ENCODE measurements at places on chromosomes 2 and 18.

- no peak for DNase-seq
Measured at GRCh38 chr18:6520901-6521300, 106.2 kb upstream of the L3MBTL4 start.

DNA sequence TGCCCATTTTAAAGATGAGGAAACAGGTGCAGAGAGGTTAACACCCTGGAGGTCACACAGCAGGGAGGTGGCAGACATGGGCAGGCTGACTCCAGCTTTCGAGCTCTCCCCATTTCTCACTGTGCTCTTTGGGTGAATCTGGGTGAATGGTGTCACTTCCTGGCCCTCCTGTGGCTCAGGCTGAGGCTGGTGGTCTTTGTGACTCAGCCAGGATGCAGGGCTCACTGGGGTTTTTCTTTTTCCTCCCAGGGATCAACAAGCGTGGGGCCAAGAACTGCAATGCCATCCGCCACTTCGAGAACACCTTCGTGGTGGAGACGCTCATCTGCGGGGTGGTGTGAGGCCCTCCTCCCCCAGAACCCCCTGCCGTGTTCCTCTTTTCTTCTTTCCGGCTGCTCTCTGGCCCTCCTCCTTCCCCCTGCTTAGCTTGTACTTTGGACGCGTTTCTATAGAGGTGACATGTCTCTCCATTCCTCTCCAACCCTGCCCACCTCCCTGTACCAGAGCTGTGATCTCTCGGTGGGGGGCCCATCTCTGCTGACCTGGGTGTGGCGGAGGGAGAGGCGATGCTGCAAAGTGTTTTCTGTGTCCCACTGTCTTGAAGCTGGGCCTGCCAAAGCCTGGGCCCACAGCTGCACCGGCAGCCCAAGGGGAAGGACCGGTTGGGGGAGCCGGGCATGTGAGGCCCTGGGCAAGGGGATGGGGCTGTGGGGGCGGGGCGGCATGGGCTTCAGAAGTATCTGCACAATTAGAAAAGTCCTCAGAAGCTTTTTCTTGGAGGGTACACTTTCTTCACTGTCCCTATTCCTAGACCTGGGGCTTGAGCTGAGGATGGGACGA lies 13.2 kb downstream of the ITM2C start:
- DNase-seq: no peak

- no peak for DNase-seq
Measured at GRCh38 chr2:77552956-77553355, 30.8 kb upstream of the LRRTM4 start.

GRCh38 chr2:183505911-183506310 lies 381.7 kb downstream of the NUP35 start:
- no peak for DNase-seq

DNA sequence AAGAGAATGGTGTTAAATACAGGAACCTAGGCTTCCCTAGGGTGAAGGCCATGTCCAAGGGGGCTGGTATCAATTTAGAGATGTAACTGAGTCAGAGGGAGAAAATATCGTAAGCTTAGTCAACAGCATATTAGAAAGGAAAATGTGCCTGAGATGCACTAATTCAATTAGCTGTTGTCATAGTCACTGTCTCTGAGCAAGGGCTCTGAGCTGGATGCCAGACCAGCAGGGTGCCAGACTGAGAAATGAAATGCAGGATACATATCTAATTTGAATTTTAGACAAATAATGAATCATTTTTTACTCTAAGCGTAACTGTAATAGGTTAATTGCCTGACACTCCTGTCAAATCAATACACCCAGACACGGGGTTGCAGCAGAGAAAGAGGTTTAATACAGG lies 11.4 kb upstream of the SLC35F6 start:
- no peak for DNase-seq

- no peak for DNase-seq
Measured at GRCh38 chr2:41791523-41791922, 256.3 kb upstream of the PKDCC start.

DNA sequence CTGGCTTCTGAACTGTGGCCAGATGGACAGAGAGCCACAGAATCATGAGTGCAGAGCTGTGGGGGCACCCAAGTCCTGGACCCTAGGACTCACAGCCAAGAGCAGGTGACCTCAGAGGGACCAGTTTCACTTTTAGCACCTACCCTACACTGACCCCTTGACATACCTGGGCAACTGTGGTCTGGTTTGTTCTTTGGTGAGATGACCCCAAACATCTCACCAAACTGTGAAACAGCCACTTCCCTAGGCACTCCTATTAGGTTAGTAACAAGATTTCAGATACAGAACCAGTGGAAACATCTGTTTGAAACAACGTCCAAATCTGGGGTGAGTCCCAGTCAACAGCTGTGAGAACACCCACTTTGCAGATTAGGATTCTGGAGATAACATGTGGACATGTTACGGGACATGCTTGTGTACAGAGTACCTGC lies 1.9 kb upstream of the ZFP36L2 start:
- DNase-seq: no peak

GRCh38 chr2:62010632-62011256 lies 105.3 kb downstream of the COMMD1 start:
- no peak for DNase-seq

All from 8988T (cell line).